ENCODE measurements at places on chromosomes 3 and 15.

DNA sequence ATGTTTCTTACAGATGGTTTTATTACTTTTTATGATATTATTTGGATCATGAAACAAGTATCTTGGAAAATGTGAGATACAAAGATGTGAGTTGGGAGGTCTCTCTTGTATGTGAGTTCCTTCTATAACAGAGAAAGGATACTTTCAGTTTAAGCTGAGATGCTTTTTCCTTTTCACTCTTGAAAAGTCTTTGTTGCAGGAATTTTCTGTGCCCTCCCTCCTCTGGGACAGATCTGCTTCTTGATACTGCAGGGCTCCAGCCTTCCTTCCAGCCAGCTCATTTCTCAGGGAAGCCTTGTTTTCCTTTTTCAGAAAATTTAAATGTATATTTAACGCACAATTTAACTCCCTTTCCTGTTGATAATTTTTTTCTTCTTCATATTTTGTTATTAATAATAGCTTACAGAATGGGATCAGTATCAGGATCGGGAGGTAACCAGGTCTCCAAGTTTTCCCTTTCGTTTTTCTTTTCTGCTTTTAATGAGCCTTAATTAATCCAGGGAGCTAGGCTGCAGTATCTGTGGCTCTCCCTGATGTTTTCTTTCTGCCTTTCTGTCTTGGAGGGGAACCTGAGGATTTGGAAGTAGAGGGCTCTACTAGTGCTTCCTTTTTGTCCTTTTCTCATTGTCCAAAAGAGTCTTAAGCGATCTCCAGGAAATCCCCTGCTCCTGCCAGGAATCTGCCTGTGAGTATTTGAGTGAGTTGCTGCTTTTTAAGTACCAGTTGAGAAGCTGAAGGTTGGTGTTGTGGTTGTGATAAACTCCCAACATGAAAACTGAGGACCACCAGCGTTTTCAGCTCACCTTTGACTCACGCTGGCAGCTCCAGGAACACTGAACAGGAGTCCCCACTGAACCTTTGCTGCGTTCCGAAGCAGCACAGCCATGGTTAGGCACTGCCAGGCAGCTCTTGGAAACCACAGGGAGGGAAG lies 105.7 kb downstream of the IGF1R start:
- DNase-seq, result no peak

GRCh38 chr3:69305011-69305410 lies 80.9 kb downstream of the FRMD4B start:
- DNase-seq, result no peak

GRCh38 chr3:52136513-52136912 lies 17.7 kb downstream of the POC1A start:
- DNase-seq, result peak; percentile 14

DNA sequence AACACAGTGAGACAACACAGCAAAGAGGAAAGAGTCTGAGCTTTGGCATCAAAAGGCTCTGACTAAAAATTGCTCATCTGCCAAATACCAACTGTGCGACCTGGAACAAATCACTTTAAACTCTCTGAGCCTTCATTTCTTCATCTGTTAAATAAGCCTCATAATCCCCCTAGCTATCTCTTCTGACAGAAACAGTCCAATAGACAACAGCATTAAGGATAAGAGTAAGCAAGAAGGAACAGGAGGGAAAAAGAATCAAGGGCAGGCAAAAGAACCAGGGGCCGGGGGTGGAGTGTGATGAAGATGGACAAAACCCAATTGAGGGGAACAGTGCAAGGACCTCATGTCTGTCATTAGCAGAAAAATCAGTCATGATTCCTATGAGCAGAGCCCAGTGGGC lies 79.4 kb upstream of the SETMAR start:
- DNase-seq, result no peak

- DNase-seq, result no peak
These were observed 5.4 kb upstream of the IGF2BP2 start for GRCh38 chr3:185830018-185830797.

- DNase-seq, result no peak
These were observed 167.6 kb downstream of the RAB11A start for GRCh38 chr15:66036859-66037258.

DNA sequence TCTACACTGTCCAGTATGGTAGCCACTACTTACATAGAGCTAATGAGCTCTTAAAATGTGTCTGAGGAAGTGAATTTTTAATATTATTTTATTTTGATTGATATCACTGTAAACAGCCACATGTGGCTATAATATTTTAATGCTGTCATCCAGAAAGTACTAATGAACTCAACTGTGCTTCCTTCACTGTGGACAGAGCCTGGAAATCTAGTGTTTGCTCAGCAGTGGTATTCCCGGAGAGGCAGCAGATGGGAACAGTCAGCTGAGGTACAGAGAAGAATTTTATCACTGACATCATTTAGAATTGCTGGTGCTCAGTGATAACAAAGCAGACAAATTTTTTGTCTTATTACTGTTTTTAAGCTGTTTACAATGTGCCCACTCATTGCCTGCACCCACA lies 68.7 kb upstream of the ACP3 start:
- no peak for DNase-seq

DNA sequence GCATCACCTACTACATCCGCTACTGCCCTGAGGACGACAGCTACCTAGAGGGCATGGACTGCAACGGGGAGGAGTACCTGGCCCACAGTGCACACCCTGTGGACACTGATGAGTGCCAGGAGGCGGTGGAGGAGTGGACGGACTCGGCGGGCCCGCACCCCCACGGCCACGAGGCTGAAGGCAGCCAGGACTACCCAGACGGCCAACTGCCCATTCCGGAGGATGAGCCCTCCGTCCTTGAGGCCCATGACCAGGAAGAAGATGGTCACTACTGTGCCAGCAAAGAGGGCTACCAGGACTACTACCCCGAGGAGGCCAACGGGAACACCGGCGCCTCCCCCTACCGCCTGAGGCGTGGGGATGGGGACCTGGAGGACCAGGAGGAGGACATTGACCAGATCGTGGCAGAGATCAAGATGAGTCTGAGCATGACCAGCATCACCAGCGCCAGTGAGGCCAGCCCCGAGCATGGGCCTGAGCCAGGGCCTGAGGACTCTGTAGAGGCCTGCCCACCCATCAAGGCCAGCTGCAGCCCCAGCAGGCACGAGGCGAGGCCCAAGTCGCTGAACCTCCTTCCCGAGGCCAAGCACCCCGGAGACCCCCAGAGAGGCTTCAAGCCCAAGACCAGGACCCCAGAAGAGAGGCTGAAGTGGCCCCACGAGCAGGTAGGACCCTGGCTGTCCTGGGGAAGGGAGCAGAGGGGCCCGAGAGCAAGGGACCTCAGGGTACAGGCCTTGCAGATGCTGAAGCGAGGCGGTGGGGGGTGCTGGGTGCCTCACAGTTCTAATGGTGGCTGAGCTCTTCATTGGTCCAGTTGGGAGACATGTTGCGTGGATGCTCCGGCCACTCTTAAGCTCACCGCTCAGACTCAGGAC lies 168.6 kb downstream of the APBA2 start:
- DNase-seq, result no peak

- peak; percentile 46 for DNase-seq
These were observed 36.3 kb downstream of the SLITRK3 start for GRCh38 chr3:165159760-165160421.

GRCh38 chr3:171556148-171556547 lies 95.9 kb upstream of the TNIK start:
- no peak for DNase-seq

DNA sequence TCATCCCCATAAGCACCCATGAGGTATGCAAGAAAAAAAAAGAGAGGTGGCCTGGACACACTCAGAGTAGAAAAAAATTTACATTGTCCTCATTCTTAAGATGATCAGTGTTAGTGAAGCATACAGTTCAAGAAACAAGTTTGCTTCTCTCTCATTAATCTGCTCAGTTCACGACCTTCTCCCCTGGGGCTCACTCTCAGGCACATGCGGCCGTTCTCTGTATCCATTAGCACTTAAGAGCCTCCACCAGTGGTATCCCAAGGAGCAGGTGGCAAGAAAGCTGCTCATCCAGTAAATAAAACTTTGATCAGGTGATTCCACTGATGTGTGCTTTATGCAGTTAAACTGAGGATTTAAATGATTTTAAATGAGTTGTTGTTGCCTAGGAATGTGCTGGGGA lies 57.4 kb downstream of the ARHGAP31 start:
- no peak for DNase-seq

DNA sequence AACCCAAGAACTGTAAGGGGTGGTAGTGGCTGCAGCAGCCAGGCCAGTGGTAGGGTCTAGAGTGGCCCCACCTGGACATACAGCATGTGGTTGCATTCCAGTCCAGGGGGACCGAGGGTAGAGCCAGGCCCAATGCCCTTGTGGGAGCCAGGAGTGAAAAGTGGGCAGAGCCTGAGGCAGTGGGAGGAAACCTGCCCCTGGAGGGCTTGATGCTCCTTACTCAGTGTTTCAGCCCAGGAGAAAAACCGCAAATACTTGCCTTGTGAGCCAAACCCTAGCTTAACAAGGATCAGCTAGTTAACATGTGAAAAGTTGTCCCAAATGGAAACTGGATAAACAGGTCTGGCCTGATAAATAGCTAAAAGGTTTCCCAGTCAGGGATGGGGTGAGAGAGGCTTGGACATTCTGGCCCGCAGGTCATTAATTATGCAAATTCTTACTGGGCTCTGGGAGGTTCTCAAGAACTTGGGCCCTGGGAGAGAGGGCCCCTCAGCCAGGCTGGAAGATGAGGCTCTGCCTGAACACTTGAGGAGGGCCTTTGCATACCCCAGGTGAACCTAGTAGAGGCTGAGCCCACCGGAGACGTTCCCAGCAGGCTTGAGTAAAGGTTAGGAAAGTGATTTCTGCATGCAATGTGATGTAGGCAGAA lies 222.1 kb downstream of the THSD4 start:
- DNase-seq, result no peak

DNA sequence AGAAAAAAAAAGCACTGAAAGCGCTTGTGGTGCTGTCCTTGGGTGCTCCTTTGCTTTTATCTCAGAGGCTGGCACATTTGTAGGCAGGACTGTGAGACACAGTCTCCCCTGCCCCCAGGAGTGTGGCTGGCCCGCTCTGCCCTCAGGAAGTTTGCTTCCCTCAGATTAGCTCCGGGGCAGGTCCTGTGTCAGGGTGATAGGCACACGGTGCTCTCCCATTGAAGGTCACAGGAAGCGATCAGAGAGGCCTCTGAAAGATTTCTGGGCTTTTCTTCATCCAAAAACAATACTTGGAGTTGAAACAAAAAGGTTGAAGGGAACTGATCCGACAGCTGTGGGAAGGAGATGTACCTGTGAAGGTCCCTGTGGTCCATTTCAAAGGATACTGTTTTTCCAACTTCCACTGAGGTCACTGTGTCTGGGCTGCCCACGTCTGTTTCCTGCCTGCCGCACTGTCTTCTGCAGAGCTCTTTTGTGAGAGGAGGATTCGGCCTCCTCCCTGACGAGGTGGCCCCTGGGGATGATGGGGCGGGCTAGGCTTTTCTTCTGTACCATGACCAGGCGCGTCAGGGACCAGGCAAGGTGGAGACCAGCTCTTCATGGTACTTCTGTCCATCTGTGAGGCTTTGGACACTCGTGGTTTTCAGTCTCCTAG lies 330.5 kb upstream of the CTDSPL start:
- DNase-seq, result no peak

Measured in NCI-H2081 (cell line).